ENCODE measurements at places on chromosomes 2 and 18. TPM values are rescaled to one million over a fixed set of nuclear protein-coding genes. Genes with fewer than 3 reads are reported as not detected.

DNA sequence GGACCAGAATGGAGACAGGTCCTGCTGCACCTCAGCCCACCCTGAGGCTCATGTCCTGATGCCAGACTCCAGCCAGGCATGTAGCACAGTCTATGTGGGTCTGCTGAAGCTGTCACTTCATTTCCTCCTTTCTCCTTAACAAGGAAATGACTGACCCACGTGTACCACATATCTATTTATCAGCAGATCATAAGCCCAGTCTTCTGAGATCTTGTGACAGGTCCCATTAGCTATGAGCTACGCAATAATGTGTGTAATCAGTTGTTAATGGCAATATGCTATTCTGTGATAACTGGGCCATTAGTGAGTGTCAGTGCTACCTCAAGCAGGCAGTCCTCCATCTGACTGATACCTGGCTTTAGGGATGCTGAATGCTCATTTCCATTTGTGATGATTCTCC lies 615.3 kb downstream of the BCL11A start:
- no peak for DNase-seq
- no peaks in the 10 kb centered on the region for H3K27me3 ChIP-seq
- H3K27ac ChIP-seq = no peak overlapping the region

Gene TBR1
- not detected for total RNA-seq

Gene ADD2
- 1.3 TPM for total RNA-seq

Gene TWIST2
- total RNA-seq = not detected
